ENCODE measurements at places on chromosomes 3 and 15. TPM values are rescaled to one million over a fixed set of nuclear protein-coding genes. Genes with fewer than 3 reads are reported as not detected.

GRCh38 chr3:4813909-4814304 lies 165.3 kb upstream of the BHLHE40 start:
- no peak overlapping the region for H3K4me3 ChIP-seq
- no peak for DNase-seq
- peaks cover 17% of the 10 kb centered on the region for H3K4me1 ChIP-seq
- H3K27ac ChIP-seq: no peak overlapping the region
- peaks cover 79% of the 10 kb centered on the region for H3K36me3 ChIP-seq
- no peaks in the 10 kb centered on the region for H3K27me3 ChIP-seq

DNA sequence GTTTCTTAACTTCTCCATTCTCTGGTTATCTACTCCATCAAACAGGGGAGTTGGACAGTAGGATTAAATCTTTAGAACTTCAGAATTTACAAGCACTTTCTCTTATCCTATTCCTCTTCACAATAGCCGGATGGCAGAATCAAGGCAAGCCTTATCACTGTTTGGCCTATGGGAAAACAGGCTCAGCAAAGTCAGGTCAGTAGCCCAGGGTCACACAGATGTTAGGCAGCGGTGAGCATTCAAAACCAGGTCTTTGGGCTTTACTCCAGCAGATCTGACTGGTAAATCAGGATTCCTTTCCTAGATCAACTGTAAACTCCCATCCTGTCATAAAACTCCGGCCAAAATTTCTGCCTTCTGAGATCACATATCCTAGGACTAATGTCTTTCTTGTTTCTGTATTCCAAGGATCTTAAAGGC lies 258.4 kb downstream of the OPA1 start:
- H3K27ac ChIP-seq: no peak overlapping the region
- H3K36me3 ChIP-seq: no peaks in the 10 kb centered on the region
- no peaks in the 10 kb centered on the region for H3K4me1 ChIP-seq
- H3K4me3 ChIP-seq: no peak overlapping the region

DNA sequence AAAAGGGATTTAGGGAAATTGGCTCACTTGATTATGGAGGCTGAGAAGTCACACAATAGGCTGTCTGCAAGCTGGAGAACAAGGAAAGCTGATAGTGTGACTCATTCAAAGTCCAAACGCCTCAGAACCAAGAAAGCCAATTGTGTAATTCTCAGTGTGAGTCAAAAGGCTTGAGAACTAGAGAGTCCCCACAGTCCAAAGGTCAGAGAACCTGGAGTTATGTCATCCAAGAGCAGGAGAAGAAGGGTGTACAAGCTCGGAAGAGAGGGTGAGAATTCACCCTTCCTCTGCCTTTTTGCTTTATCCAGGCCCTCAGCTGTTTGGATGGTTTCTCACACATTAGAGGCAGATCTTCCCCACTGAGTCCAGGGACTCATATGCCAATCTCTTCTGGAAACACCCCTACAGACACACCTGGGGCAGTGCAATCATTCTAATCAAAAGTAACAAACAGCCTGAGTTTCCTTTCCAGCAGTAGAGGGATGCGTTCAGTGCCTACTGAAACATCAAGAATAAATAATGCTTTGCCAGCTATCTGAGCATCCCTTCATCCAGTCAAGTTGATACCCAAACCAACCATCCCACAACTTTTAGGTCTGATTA lies 271.5 kb downstream of the SATB1 start:
- H3K4me1 ChIP-seq: no peaks in the 10 kb centered on the region
- no peak overlapping the region for H3K27ac ChIP-seq
- H3K27me3 ChIP-seq: peaks cover 4% of the 10 kb centered on the region
- H3K36me3 ChIP-seq: no peaks in the 10 kb centered on the region

- H3K27ac ChIP-seq: no peak overlapping the region
- H3K36me3 ChIP-seq: peaks cover 52% of the 10 kb centered on the region
- no peaks in the 10 kb centered on the region for H3K27me3 ChIP-seq
- DNase-seq: no peak
These were observed 104.9 kb upstream of the NEDD4 start for GRCh38 chr15:56098195-56098863.

DNA sequence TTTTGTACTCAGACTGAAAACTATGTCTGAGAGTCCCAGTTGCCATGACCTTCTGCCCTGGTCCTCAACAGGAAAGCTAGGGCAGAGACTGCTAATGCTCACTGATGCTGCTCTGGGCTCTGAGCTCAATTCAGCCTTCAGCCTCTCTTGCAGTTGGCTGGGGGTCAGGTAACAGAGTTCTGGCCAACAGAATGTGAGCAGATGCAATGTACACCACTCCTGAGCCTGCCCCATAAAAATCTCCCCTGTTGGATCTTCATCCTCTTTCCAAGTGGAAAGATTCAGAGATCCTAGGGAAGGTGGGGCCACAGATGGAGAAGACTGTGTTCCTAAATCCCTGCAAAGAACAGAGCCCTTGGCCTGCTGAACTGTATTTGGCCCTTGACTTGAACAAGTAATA lies 87.8 kb downstream of the PDZRN3 start:
- no peak for DNase-seq
- H3K4me3 ChIP-seq: no peak overlapping the region
- H3K27ac ChIP-seq: no peak overlapping the region
- H3K36me3 ChIP-seq: no peaks in the 10 kb centered on the region

- no peak for DNase-seq
- no peaks in the 10 kb centered on the region for H3K27me3 ChIP-seq
- H3K27ac ChIP-seq: no peak overlapping the region
- H3K36me3 ChIP-seq: no peaks in the 10 kb centered on the region
- no peak overlapping the region for H3K4me3 ChIP-seq
- no peaks in the 10 kb centered on the region for H3K4me1 ChIP-seq
These were observed 466.9 kb downstream of the EPHB1 start for GRCh38 chr3:135261916-135262315.

The SERINC4 gene
- total RNA-seq: 0.18 TPM

The CYP11A1 gene
- total RNA-seq: not detected

The TUSC7 gene
- not detected for total RNA-seq

The SGO1 gene
- 39.4 TPM for total RNA-seq

The GDPGP1 gene
- 10.5 TPM for total RNA-seq

Data from activated CD4-positive, alpha-beta memory T cell treated with anti-CD3 and anti-CD28 coated beads, Interleukin-2, amount 10 ng/mL, durations not matched to agents 7 days and 5 days (primary cell).